ENCODE measurements at places on chromosomes 16 and 17.

- DNase-seq: no peak
These were observed 5.6 kb upstream of the CRYM start for GRCh38 chr16:21283521-21284289.

DNA sequence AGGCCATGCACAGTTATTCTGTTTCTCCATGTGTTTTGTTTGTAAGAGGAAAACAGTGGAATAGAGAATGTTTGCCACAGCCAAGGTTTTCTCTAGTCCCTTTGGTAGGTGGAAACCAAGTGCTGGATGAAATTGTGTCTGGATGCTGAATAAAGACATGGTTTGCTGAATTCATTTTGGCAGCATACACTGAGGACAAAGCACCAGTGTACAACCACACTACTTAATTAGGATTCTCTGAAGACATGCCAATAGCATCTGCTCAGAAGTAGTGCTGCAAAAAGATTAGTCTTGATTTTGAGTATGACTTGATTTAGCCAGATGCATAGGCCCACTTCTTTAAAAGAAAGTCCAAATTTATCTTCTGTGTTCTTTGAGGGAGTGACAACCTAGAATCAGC lies 230.5 kb upstream of the CACNG5 start:
- no peak for DNase-seq

GRCh38 chr16:57622361-57623250 lies 5.8 kb upstream of the ADGRG1 start:
- DNase-seq: no peak

DNA sequence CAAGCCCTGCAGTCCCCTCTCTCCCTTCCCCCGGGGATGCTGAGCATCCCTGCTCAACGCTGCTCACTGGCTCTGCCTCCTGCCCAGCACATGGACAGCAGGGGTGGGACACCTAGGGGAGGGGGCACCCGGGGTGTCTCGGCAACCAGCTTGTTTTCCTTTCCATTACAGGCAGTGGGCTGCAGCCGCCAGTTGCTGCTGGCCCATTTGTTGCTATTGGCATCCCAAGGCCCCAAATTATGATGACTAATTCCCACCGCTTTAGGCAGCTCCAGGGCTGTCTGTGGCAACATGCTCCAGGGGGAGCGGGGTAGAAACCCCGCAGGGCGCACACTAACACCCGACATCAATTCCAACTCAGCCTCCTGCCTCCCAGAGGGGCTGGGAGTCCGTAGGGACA lies 4.9 kb downstream of the SDK2 start:
- DNase-seq: no peak

DNA sequence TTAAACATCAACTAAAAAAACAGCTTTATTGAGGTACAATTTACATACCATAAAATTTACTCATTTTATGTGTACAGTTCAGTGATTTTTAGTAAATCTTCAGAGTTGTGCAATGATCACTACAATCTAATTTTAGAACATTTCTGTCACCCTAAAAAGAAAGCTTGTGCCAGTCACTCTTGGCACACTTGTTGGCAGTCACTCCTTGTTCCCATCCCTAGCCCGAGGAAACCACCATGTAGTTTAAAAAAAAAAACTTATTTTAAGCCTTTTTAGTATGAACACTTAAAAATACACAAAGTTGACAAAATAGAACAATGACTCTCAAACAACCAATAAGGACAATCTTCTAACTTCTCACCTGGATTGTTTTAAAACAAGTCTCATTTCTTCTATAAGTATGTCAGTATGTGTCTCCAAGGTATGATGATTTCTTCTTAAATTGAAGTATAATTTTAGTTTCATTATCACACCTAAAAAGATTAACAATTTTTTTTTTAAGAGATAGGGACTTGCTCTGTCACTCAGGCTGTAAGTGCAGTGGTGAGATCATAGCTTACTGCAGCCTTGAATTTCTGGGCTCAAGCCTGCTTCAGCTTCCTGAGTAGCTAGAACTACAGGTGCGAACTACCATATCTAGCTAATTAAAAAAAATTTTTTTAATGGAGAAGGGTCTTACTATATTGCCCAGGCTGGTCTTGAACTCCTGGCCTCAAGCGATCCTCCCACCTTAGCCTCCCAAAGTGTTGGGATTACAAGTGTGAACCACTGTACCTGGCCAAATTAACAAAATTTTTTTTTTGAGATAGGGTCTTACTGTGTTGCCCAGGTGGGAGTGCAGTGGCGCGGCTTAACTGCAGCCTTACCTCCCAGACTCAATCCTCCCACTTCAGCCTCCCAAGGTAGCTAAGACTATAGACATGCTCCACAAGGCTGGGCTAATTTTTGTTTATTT lies 53.2 kb downstream of the PPM1E start:
- no peak for DNase-seq

DNA sequence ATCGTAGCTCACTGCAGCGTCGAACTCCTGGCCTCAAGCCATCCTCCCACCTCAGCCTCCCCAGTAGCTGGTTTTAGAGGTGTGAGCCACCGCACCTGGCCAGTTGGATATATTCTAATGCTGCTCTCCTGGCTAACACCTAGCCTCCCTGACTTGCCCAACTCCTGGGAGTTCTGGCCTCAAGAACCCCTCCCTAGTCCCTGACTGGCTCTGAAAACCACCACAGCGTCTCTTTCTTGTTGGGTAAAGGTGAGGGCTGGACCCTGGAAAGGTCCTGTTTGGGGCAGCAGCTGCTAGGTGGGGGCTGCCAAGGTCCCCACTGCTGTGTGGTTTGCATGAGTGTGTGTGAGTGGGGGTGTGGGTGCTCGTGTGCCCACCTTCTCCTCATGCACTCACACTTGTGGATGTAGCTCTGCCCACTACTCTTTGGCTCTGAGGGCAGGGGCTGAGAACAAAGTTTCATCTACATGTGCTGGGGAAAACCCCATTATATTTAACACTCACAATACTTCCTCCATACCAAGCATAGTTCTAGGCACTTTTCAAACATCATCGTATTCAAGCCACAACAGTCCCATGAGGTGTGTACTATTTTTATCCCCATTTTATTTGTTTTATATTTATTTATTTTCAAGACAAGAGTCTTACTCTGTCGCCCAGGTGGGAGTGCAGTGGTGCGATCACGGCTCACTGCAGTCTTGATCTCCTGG lies 7.1 kb upstream of the SPNS3 start:
- no peak for DNase-seq

DNA sequence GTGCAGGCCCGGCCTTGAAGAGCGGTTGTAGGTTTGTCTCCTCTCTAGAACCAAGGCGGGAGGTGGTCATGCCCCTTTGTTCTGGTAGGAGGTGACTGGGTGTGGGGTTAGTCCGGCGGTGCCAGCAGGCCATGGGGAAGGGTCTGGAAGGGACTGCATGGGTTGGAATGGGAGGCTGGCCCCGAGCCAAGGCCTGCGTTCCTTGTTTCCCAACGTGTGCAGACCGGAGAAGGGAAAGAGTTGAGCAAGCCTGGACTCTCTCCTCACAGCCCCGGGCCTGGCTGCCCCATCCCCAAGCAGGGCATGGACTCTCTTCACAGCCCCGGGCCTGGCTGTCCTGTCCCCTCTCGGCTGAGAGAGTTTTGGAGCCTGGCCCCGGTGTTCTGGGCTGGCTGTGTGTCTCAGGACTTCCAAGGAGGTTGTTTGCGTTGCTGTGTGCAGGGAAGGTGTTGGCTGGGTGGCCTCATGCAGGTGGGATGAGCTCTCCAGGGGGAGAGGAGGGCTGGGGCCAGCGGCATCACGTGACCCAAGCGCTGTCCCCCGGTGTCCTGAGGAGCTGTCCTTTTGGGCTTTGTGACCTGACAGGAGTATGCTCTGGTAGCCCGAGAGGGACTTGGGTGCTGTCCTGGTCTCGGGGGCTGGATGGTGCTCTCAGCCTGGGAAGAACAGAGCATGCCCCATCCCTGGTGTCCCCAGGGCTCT lies 2.6 kb downstream of the CACNA1H start:
- DNase-seq: no peak

GRCh38 chr16:61684541-61684940 lies 351.7 kb downstream of the CDH8 start:
- no peak for DNase-seq

DNA sequence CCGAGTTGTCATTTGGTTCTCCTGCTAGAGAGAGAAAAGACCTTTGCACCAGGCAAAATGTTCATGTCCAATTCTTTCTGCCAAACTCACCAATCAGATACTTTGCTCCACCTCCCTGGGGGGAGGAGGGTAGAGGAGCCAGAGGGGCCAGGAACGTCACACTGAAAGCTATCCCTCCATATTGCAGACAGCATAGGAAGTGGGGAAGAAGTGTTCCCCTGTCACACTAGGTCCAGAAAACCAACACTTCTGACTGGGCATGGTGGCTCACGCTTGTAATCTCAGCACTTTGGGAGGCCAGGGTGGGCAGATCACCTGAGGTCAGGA lies 9.5 kb downstream of the HSD17B2 start:
- DNase-seq: no peak

DNA sequence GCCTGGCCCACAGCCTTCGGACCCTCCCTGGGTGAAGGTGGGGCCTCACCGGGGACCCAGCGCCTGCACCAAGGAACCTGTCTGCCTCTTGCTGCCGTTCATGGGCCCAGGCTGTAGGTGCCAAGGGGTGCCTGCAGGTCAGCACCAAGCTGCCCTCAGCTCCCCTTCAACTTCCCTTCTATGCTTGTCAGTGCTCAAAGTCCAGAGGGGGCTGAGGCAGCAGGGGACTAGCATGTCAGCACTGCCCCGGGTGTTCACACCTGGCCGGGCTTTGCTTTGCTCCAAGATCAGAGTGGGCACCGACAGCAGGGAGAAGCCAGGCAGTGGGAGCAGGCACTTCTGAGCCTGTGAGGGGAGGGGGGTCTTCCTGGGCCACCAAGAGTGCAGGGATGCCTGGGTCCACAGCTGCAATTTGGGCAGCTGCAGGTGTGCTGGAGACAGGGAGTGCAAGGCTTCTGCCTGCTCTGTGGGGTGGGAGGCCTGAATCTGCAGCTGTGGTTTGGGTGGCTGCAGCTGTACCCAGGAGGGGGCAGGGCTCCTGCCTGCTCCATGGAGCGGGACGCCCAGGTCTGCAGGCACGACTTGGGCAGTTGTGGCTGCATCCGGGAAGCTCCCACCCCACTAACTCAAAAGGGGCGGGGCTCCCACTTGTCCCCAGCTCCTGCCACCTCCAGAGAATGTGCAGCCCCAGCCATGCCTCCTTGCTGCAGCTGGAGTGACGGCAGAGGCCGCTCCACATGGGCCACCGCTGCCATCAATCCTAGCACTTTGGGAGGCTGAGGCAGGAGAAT lies 27.6 kb upstream of the PRM1 start:
- no peak for DNase-seq

GRCh38 chr16:49453021-49453420 lies 79.4 kb downstream of the C16orf78 start:
- DNase-seq: no peak

- DNase-seq: peak; percentile 94
These were observed 2.3 kb upstream of the SLC25A39 start for GRCh38 chr17:44326861-44327444.

- DNase-seq: no peak
These were observed 4.2 kb downstream of the ANKS3 start for GRCh38 chr16:4729876-4730275.

- no peak for DNase-seq
These were observed 61.2 kb upstream of the NETO2 start for GRCh38 chr16:47204736-47205504.

DNA sequence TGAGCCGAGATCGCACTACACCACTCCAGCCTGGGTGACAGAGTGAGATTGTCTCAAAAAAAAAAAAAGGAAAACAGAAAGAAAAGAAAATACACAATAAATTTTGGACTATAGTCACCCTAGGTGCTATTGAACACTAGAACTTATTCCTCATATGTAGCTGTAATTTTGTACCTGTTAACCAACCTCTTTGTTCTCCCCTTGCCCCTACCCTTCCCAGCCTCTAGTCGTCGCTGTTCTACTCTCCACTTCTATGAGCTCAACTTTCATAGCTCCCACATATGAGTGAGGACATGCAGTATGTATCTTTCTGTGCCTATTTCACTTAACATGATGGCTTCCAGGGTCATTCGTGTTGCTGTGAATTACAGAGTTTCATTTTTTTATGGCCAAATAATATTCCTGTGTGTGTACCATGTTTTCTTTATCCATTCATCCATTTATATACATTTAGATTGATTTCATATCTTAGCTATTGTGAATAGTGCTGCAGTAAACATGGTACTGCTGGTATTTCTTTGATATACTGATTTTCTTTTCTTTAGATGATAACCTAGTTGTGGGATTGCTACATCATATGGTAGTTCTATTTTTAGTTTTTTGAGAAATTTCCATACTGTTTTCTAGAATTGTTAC lies 28.3 kb downstream of the VPS35L start:
- peak; percentile 34 for DNase-seq

GRCh38 chr16:49834531-49835151 lies 21.3 kb downstream of the ZNF423 start:
- no peak for DNase-seq

- DNase-seq: no peak
These were observed 51.5 kb downstream of the GSG1L start for GRCh38 chr16:28011971-28012445.

- no peak for DNase-seq
These were observed 7.4 kb downstream of the ZNF689 start for GRCh38 chr16:30602616-30603277.

DNA sequence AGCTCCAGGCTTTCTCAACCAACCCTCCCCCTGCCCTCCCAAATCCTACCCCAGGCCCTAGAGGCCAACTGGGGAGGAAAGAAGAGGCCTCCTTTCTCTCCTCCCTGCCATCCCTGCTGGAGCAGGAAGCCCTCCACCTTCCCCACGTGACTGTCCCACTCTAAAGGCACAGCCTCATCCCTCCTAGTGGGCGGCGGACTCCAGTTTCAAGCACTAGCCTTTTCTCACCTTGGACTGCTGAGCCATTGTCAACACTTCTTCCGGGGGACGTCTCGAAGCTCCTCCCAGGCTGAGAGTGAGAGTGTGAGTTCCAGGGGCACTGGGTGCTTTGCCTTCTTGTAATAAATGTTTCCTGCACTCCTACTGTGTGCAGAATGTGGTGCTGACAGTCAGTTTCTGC lies 21.4 kb upstream of the IRX6 start:
- no peak for DNase-seq

DNA sequence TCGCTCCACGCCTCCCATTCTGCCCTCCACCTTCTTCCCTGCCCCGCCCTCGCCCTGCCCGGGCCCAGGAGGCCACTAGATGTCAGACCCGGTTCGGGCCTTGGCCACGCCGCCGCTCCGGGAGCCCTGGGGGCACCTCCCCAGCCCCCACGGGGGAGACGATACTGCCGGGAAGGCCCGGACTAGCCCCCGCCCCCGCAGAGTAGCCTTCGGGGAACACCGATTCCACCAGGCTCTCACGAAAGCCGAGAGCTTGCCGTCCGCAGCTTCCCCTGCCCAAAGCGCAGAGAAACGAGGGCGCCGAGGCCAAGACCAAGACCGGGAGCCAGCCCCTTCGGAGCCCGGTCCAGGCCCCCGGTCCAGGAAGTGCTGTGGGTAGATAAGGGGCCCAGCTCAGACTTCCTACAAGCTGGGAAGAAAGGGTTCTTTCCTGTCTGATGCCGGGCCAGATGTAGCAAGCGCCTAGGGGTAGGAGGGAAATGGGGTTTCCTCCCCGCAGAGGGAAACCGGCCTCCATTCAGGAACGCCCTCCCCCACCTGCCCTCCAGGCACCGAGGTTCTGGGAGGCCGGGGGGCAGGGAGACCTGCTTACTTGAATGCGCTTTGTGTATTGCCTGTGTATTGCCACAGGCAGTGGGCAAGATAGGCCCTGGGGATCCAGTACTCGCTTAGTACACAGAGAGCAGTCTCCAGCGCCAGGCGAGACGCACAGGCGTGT lies 806 bp upstream of the CYB561 start:
- DNase-seq: peak; percentile 25
